ENCODE measurements at places on chromosomes 12 and 14.
A peak's percentile ranks its signal among the peaks of the same experiment; 100 is the strongest.

- no peak for DNase-seq
These were observed 141.4 kb downstream of the MYRFL start for GRCh38 chr12:69966409-69966808.

DNA sequence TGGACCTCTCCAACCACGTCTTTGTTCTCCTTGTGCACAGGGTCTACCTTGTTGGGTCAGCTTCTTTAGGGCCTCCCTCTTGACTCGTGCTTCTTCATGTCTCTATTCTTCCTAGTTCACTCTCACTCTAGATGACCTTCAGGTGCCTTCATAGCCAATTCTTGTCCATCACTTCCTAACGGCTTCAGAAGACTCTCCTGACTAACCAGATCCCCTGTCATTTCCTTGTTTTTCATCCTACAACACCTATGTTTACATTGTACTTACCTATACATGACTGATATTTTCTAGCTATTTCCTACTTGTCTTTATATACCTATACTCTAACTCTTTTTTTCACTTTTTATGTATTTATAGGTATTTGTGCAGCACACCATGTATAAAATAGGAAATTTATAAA, 117.1 kb downstream of the RPS6KA5 start:
- DNase-seq = no peak

DNA sequence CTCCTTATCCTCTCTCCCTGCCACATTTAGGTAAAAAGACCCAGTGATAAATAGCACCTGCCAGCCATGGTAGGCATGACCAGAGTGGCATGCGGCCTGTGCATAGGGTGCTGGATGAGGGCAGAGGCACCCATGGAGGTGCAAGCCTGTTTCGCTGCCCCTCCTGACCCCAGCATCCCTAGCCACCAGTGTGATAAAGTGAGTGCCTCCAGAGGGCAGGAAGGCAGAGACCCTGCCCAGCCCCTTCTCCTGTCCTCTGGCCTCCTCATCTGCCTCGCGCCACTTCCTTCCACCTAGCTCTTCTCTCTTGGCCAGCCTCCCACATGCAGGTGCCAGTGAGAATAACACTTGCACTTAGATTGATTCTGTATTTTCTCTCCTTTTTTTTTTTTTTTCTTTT, 108.3 kb upstream of the FUT8 start:
- DNase-seq = no peak

DNA sequence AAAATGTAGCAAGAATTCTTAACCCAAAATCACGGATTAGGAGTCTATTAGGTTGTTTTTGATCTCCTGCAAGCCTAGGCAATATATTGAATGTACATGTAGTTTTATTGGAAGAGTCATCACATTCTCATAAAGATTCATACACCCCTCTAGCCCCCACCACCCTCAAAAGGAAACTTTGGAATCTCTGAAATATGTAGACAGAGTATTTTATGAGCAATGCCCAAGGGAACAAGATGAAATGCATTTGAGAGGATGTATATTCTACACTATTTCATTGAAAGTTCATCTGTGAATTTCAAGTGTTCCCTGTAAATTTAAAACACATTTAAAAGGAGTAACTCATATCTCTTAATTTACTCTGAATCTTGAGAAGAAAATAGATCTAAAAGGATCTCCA, 103.7 kb downstream of the SYT1 start:
- no peak for DNase-seq

DNA sequence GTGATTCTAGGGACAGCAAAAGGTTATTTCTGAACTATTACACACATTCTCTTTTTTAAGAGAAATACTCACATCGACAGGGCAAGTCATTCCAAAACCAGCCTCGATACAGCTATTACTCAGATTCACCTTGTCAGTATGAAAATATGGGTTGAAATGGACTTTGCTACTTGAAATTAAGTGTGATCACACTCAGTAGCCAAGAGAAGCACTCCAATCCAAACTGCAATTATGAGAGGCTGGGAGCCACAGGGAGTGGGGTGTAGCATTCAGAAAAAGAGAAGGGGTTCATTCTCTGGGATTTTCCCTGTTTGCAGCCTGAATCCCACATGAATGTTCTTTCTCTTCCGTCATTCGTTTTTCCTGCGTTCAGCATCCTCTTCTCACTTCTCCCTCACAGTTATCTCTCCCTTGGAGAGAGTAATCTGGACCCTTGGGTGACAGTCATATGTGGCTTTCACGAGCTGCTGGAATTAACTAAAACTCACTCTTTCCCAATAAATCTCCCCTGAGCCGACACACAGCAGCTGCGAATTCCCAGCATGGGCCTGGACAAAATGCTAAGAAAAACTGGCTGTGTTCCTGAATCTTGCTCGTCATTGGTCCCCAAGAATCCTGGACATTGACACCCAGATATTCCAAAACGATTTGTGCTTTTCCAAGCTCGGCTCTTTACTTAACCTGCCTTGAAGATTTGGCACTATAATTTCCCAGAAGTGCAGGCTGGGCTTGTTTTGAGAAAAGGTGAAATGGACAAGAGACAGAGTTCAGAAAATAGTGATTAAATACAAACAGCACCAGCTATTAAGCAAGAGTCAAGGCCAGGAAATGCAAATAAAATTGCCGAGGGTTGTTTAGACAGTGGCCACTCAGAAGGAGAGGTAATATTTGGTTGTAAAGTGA, 199.5 kb upstream of the PLEKHG7 start:
- no peak for DNase-seq

DNA sequence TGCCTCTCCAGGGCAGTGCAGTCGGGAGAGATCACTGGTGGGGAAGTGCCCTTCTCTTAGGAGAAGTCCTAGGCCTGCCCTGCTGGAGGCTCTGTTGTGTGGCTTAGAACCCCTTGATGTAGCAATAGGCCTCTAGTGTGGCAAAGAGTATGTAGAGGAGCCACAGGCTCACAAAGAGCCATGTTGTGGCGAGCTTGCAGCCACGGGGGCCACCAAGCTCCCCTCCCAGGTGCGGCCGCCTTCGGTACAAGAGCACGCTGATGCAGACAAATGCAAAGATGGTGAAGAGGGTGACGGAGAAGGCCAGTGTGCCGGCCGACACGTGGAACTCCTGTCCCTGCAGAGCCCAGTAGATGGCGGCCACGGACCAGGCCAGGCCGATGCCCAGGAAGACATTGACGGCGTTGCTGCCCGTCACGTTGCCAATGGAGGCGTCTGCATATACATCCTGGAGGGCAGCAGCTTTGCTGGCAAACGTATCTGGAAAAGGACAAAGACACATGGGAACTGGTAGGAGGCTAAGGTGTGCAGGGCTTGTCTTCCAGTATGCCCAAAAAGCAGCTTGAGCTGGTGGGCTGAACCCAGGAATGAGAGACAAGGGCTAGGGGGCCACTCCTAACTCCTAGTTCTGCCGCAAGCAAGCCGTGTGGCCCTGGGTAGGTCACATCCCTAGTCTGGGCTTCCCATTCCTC, 142.8 kb downstream of the SLC8A3 start:
- peak; percentile 6 for DNase-seq

- DNase-seq = no peak
These were observed 795.5 kb downstream of the C12orf50 start for GRCh38 chr12:87233671-87234070.

- no peak for DNase-seq
These were observed 37.8 kb upstream of the OR4E1 start for GRCh38 chr14:21711360-21711961.

DNA sequence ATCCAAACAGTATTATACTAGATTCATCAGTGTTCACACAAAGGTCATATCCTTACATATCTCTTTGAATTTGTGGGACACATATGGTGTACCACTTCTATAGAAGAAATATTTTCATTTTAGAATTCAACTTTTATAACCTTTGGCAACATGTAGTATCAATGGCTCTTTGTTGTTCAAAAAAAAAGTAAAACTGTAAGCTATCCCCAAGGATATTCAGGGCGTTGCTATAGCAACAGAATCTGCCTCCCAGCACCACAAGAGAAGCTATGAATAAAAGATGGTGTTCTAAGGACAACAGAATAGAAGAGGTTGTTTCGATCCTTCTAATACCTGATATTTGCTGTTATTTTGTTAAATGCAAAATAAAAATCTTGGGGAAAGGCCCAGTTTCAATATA, 139.3 kb downstream of the BRMS1L start:
- DNase-seq = no peak

GRCh38 chr12:121446750-121447149, 46.8 kb downstream of the RNF34 start:
- no peak for DNase-seq

- DNase-seq = no peak
These were observed 8.0 kb upstream of the EIF5 start for GRCh38 chr14:103326078-103326477.

GRCh38 chr14:62800577-62800976, 244.7 kb downstream of the KCNH5 start:
- DNase-seq = no peak

DNA sequence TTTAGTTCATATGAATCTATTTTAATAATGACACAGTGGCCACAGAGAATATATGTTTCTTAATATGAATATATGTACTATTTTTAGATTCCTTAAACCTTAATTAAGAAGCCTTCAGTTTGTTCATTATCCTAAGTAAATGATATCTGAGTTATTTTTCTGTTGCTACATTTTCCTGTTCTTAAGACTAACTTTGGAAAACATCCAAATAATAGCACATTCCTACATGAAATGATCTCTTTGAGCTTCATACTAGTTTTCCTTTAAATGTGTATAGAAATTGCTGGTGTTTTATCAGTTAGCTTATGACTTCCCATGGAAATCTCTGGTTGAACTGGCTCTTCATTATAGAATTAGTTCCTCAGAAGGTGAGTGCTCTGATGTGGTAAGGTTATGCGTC, 72.1 kb downstream of the POLR3B start:
- DNase-seq = no peak

GRCh38 chr12:108231109-108231905, 102.2 kb downstream of the WSCD2 start:
- no peak for DNase-seq

DNA sequence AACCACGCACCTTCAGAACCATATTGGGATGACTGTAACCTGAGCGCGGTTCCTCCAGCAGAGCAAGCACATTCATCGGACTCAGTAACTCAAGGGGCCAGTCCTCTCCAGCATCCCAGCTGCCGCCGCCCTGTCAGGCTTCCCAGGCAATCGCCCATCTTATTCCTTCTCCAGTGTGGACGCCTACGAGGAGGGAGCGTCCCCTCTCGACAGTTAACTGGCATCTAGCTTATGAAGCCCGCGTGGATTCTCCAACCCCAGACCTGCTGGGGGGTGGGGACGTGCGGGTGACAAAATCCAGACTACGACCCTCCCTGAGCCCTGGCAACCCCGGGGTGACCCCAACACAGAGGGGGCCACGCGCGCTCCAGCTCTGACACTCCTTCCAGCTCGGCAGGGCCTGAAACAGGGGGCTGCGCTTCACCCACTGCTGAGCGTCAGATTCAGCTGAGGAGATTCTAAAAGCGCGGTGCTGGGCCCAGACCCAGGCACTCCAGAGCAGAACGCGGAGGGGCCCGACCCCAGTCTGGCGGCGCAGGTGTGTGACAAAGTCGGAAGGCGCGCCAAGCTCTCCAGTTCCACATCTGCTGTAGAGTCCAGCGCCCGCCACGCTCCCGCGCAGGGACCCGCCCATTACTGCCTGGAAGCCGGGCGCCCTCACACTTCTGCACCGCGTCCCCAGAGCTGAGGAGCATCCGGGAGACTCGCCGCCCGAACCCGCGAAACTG, 43.9 kb upstream of the ESR2 start:
- peak; percentile 13 for DNase-seq

- no peak for DNase-seq
These were observed 136.8 kb upstream of the NOS1 start for GRCh38 chr12:117498256-117498655.

DNA sequence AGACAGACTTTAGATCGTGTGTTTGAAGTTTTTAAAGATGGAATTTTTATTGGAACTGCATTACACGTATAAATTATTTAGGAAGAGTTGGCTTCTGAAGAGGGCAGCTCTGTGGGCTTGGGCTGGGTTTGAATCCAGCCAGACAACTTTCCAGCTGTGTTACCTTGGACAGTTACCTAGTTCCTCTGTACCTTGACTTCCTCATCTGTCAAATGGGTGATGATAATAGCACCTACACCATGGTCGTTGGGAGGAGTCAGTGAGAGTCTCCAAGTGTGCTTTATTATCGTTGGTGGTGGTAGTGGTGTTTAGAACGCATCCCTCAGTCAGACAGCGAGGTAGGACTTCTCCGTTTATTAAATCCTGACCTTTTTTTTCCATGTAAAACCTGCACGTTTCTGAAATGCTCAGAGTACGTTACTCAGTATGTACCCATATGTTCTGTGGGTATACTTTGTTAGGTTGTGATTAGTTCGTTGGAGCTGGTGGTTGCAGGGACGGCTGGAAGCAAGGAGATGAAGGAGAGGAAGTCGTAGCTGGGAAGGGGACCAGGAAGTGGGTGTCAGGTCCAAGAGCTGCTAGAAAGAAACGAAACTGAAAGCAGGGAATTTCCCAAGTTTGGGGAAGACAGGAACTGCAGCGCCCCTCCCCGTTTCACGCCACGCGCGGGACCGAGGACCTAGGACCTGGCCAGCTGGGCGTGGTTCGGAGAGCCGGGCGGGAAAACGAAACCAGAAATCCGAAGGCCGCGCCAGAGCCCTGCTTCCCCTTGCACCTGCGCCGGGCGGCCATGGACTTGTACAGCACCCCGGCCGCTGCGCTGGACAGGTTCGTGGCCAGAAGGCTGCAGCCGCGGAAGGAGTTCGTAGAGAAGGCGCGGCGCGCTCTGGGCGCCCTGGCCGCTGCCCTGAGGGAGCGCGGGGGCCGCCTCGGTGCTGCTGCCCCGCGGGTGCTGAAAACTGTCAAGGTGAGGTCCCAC, at the start of gene OAS3:
Gene OAS3 (plus strand): TSS at position 734 of the 979 bp plus-strand sequence. CDS start 57 bp downstream, at position 791.
- peak; percentile 27 for DNase-seq

GRCh38 chr12:124191024-124191359, 103.9 kb upstream of the RFLNA start:
- no peak for DNase-seq

- DNase-seq = no peak
These were observed 116.5 kb downstream of the BTG1 start for GRCh38 chr12:92029136-92029535.

GRCh38 chr12:64390275-64390851, at the start of gene C12orf56:
Gene C12orf56 (minus strand): TSS chr12:64390758. CDS start chr12:64390565, 193 bp downstream.
- DNase-seq = no peak

- DNase-seq = no peak
These were observed 613.0 kb downstream of the DIO2 start for GRCh38 chr14:79598339-79598738.

DNA sequence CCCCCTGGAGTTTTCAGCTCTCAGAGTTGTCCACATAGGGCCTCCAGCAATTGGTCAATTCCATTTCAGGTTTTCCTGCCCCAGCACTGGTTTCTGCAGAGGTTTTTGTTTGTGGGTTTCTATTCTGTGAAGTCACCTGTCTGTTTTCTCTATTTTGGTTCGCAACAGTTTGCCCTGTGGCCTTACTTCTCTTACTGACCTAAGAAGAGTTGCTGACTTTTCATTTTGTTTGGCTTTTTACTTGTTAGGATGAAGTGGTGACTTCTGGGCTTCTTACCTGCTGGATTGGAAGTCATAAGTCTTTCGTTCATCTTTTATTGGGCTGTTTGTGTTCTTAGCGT, 196.4 kb upstream of the PARP11 start:
- no peak for DNase-seq
